A549 treated with dexamethasone at 1 μM for 4 hours (cell line): ENCODE measurements at places on chromosomes 4 and X. TPM values are rescaled to one million over a fixed set of nuclear protein-coding genes. Genes with fewer than 3 reads are reported as not detected.

The TMPRSS11E gene
- 0.03 to 0.06 TPM in 2 of 5 replicates, not detected in the others for total RNA-seq

The PDCL2 gene
- total RNA-seq, result not detected in 5 replicates

The CMC4 gene
- total RNA-seq, result 16.4 to 18.8 TPM (median 17.6 TPM) in 5 replicates

The APLN gene
- total RNA-seq, result 0.68 to 0.90 TPM (median 0.77 TPM) in 5 replicates

The FAM53A gene
- 0.59 to 1.4 TPM (median 0.98 TPM) in 5 replicates for total RNA-seq

The PRPS1 gene
- 89.0 to 101 TPM (median 91.9 TPM) in 5 replicates for total RNA-seq

The MXRA5 gene
- not detected in 5 replicates for total RNA-seq

The SPON2 gene
- 0.26 to 0.41 TPM (median 0.39 TPM) in 5 replicates for total RNA-seq

The MAGED1 gene
- total RNA-seq, result 70.4 to 91.7 TPM (median 84.6 TPM) in 5 replicates

The SPATA18 gene
- total RNA-seq, result 3.4 to 5.1 TPM (median 4.6 TPM) in 5 replicates

The DAPP1 gene
- total RNA-seq, result not detected in 5 replicates

The TMEM31 gene
- 0.12 TPM in 1 of 5 replicates, not detected in the others for total RNA-seq

The CXCL3 gene
- total RNA-seq, result 2.4 to 3.7 TPM (median 2.6 TPM) in 5 replicates

The RAB33B gene
- 2.1 to 2.5 TPM (median 2.5 TPM) in 5 replicates for total RNA-seq

The GC gene
- total RNA-seq, result not detected in 5 replicates

The SHOX gene
- 0.02 to 0.05 TPM (median 0.04 TPM) in 4 of 5 replicates, not detected in the other for total RNA-seq

The CSAG2 gene
- not detected in 5 replicates for total RNA-seq

The AMER1 gene
- 1.9 to 3.0 TPM (median 2.8 TPM) in 5 replicates for total RNA-seq

The ADGRA3 gene
- total RNA-seq, result 15.2 to 19.6 TPM (median 17.6 TPM) in 5 replicates

The BST1 gene
- 14.6 to 22.0 TPM (median 15.8 TPM) in 5 replicates for total RNA-seq

The TEC gene
- total RNA-seq, result 1.5 to 2.3 TPM (median 1.6 TPM) in 5 replicates

The MND1 gene
- total RNA-seq, result 11.5 to 18.7 TPM (median 14.8 TPM) in 5 replicates

The UGT2A1 gene
- total RNA-seq, result not detected in 5 replicates

The PCDH7 gene
- 0.07 to 0.14 TPM (median 0.12 TPM) in 5 replicates for total RNA-seq
